ENCODE measurements at places on chromosomes 13 and 19. TPM values are rescaled to one million over a fixed set of nuclear protein-coding genes. Genes with fewer than 3 reads are reported as not detected.

GRCh38 chr13:111460548-111461444 is 140.4 kb downstream of the TEX29 start:
- H3K36me3 ChIP-seq = no peaks in the 10 kb centered on the region
- no peak for DNase-seq
- no peak overlapping the region for H3K27ac ChIP-seq

GRCh38 chr19:35756377-35757230 is at the start of gene HSPB6:
Gene HSPB6, minus strand, starts transcription at chr19:35757029. Its CDS starts 21 bp downstream, at chr19:35757008.
- peaks cover 32% of the 10 kb centered on the region for H3K4me1 ChIP-seq
- peak within 1 kb of the TSS; percentile 84 for H3K27ac ChIP-seq
- H3K27me3 ChIP-seq = no peaks in the 10 kb centered on the region
- DNase-seq = peak; percentile 93
- peak within 1 kb of the TSS; percentile 76 for H3K4me3 ChIP-seq
- H3K36me3 ChIP-seq = peaks cover 37% of the 10 kb centered on the region

DNA sequence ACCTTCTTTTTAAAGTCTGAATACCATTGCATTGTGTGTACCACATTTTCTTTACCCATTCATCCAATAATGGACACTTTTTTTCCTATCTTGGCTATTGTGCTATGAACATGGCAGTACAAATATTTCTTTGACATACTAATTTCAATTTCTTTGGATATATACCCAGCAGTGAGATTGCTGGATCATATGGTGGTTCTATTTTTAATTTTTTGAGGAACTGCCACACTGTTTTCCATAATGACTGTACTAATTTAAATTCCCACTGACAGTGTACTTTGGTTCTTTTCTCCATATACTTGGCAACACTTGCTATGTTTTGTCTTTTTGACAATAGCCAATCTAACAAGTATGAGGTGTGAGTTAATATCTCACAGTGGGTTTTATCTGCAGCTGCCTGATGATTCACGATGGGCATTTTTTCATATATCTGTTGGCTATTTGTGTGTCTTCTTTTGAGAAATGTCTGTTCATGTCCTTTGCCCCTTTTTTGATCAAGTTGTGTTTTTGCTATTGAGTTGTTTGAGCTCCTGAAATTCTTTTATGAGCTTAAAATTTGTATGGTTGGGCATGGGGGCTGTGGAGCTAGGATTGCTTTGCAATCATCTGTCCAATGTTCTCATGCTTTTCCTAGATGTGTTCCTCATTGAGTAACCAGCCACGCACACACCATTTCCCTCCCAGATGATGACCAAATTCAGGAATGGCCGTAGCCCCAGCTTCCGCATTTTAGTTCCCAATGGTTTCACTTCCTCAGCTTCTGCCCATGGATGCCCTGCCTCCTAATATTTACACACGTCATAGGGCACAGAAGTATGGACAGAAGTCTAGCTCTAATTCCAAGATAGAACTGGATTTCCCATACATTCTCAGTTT is 380.0 kb upstream of the SGCG start:
- no peaks in the 10 kb centered on the region for H3K36me3 ChIP-seq
- no peaks in the 10 kb centered on the region for H3K27me3 ChIP-seq
- no peak for DNase-seq
- H3K27ac ChIP-seq = no peak overlapping the region
- H3K4me1 ChIP-seq = no peaks in the 10 kb centered on the region
- H3K4me3 ChIP-seq = peak overlapping the region; percentile 1

GRCh38 chr19:1676351-1677266 is 24.2 kb upstream of the TCF3 start:
- peaks cover 3% of the 10 kb centered on the region for H3K4me1 ChIP-seq
- DNase-seq = peak; percentile 58
- H3K27ac ChIP-seq = no peak overlapping the region
- H3K36me3 ChIP-seq = no peaks in the 10 kb centered on the region
- H3K27me3 ChIP-seq = peaks cover 30% of the 10 kb centered on the region

GRCh38 chr13:33634546-33634982 is 183.4 kb upstream of the RFC3 start:
- peak overlapping the region; percentile 52 for H3K4me3 ChIP-seq
- DNase-seq = peak; percentile 46
- H3K27ac ChIP-seq = no peak overlapping the region
- no peaks in the 10 kb centered on the region for H3K27me3 ChIP-seq
- no peaks in the 10 kb centered on the region for H3K36me3 ChIP-seq

DNA sequence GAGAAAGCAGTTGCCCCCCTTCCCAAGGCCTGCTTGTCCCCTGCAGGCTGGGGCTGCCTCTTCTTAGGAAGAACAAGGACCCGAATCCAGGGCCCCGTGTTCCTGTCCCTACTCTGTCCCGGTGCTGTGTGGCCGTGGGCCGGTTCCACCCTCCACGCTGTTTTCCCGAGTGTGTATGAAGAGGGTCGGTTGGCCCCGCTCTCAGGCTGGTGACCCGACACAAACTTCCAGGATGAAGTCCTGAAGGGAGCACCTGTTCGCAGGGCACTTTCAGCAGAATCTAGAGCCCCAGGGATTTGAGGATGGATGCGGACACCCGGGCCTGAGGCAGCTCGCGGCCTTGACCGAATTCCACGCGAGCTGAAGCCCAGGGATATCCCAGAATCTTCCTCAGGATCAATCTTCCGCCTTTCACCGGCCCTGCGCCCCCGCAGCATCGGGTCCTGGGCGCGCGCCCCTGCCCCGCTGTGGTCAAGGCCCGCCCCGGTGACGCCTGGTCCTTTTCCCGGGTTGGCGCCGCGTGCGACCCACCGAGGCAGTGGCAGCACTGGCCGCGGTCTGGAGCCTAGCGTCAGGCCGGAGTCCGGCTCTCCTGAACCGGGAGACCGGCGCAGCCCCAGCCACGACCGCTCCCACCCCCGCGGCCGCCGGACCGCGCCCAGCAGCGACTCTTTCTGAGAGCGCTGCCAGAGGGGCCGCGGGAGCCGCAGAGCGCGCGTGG is 528 bp upstream of the CHST8 start:
- no peak overlapping the region for H3K4me3 ChIP-seq
- H3K27ac ChIP-seq = no peak overlapping the region
- no peaks in the 10 kb centered on the region for H3K4me1 ChIP-seq
- peaks cover 47% of the 10 kb centered on the region for H3K27me3 ChIP-seq

DNA sequence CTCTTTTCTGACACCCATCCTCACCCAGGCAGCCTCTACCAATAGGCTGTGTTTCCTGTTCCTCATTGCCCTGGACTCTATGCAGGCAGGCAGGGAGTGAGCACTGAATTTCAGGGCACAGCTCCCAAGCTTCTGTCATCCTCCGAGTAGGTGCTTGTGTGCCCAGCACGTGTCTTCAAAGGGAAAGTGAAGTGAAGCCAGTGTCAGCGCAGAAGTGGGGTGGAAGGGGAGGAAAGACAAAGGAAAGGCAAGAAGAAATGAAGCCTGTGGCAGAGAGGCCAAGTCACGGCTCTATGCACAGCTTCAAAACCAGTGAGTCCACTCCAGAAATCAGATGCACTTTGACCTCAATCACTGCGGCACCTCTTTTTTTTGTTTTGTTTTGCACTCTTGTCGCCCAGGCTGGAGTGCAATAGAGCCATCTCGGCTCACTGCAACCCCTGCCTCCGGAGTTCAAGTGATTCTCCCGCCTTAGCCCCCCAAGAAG is 16.9 kb downstream of the CEBPA start:
- no peak overlapping the region for H3K4me3 ChIP-seq
- no peaks in the 10 kb centered on the region for H3K36me3 ChIP-seq
- peaks cover 3% of the 10 kb centered on the region for H3K27me3 ChIP-seq

- DNase-seq = peak; percentile 93
- H3K27ac ChIP-seq = no peak overlapping the region
- peaks cover 10% of the 10 kb centered on the region for H3K4me1 ChIP-seq
- H3K4me3 ChIP-seq = no peak overlapping the region
These were observed 1.0 kb upstream of the CGB7 start for GRCh38 chr19:49058562-49058961.

DNA sequence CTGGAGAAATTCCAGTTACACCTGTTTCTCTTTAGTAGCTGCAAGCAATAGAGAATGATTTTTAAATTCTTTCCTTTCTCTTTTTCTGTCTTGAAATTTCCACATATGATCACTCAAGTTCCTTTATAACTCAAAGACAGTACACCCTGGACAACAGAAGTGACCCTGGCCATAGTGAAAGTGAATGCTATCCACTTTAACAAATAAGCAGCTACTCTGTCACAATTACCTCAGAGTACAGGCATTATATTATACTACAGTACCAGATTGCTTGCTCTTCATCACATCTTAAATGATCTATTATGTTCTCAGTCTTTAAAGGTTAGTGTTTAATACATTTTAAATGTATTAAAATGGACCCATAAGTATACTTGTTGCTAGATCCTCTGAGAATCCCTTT is 136.2 kb downstream of the KLF12 start:
- no peak overlapping the region for H3K4me3 ChIP-seq
- H3K27me3 ChIP-seq = no peaks in the 10 kb centered on the region
- no peak overlapping the region for H3K27ac ChIP-seq
- H3K36me3 ChIP-seq = peaks cover 8% of the 10 kb centered on the region
- H3K4me1 ChIP-seq = no peaks in the 10 kb centered on the region
- DNase-seq = no peak

DNA sequence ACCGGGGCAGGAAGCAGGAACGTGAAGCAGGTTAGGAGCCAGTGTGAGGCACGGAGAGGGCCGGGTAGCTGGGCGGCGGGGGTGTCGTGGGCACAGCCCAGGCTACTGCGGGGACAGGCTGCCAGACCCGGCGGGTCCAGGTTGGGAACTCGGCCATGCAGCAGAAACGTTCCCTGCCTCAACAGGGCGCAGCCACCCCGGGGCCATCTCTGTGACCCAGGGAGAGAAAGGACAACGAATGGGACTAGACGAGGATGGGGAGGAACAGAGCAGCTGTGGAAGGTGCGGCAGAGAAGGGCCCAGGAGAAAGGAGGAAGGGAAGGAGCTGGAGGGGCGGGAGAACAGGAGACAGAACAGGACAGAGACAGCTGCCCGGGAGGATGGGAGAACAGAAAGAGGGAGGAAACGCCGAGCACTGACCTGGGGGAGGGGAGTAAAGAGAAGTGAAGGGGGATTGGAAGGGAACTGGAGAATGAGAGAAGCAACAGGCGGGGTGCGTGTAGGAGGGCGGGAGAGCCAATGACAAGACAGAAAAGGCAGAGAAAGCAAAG is 12.9 kb upstream of the GARIN5A start:
- no peaks in the 10 kb centered on the region for H3K36me3 ChIP-seq
- H3K27me3 ChIP-seq = peaks cover 26% of the 10 kb centered on the region
- H3K27ac ChIP-seq = no peak overlapping the region
- no peak overlapping the region for H3K4me3 ChIP-seq

DNA sequence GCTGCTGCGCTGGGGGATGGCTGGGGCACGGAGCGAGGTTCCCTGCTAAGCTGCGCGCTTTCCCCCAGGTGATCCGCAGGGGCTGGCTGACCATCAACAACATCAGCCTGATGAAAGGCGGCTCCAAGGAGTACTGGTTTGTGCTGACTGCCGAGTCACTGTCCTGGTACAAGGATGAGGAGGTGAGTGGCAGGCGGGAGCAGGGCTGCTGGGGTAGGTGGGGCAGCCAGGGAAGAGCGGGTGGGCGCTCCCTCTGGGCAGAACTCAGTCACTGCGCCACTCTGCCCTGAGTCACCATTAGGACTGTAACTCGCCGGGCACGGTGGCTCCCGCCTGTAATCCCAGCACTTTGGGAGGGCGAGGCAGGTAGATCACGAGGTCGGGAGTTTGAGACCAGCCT is 23.8 kb downstream of the TMED1 start:
- peak overlapping the region; percentile 53 for H3K27ac ChIP-seq
- H3K4me3 ChIP-seq = no peak overlapping the region
- no peak for DNase-seq
- no peaks in the 10 kb centered on the region for H3K27me3 ChIP-seq
- peaks cover 38% of the 10 kb centered on the region for H3K4me1 ChIP-seq
- peaks cover 59% of the 10 kb centered on the region for H3K36me3 ChIP-seq

- DNase-seq = no peak
- H3K27ac ChIP-seq = no peak overlapping the region
- H3K4me1 ChIP-seq = no peaks in the 10 kb centered on the region
- H3K27me3 ChIP-seq = no peaks in the 10 kb centered on the region
These were observed 1468.6 kb upstream of the SLC10A2 start for GRCh38 chr13:104534847-104535246.

DNA sequence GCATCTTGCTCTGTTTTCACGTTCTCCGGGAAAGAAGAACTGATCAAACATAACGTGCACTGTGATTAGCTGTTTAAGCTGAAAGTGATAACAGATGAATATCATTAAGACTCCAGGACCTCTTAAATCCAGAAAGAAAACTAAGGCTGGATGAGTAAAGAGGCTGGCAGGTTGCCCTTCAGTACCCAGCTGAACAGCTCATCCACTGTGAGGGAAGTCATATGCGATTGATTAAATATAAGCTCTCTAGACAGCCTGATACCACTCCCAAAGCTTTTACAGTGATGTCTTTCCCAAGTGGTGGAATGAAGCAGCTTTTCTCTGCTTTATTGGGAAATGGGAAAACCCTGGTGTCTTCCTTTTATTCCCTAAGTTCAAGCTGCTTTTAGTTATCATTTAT is 116.9 kb downstream of the EFNB2 start:
- no peaks in the 10 kb centered on the region for H3K36me3 ChIP-seq
- no peak overlapping the region for H3K27ac ChIP-seq
- peak overlapping the region; percentile 37 for H3K4me3 ChIP-seq
- DNase-seq = peak; percentile 90
- H3K27me3 ChIP-seq = no peaks in the 10 kb centered on the region

GRCh38 chr13:113991676-113992179 is 17.9 kb upstream of the C13orf46 start:
- no peak overlapping the region for H3K27ac ChIP-seq
- peaks cover 61% of the 10 kb centered on the region for H3K36me3 ChIP-seq
- H3K4me1 ChIP-seq = no peaks in the 10 kb centered on the region
- H3K4me3 ChIP-seq = no peak overlapping the region

DNA sequence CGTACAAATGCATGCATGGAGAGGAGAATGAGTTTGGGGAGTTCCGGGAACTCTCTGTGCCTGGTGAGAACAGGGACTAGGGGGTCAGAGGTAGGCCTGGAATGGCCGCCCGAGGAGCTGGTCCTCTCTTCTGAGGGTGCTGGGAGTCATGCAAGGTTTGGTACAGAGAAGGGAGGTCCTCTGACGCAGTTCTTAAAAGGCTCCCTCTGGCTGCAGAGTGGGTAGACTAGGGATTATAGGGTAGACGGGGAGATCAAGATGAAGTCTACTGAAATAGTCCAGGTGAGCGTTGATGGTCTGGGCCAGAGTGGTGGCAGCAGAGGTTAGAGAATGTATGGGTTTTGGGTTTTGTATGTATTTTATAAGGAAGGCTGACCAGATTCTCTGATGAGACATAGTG is 796 bp downstream of the ZNF304 start:
- H3K4me1 ChIP-seq = peaks cover 15% of the 10 kb centered on the region
- DNase-seq = no peak
- peaks cover 33% of the 10 kb centered on the region for H3K36me3 ChIP-seq
- peak overlapping the region; percentile 96 for H3K4me3 ChIP-seq
- peak overlapping the region; percentile 81 for H3K27ac ChIP-seq
- no peaks in the 10 kb centered on the region for H3K27me3 ChIP-seq

DNA sequence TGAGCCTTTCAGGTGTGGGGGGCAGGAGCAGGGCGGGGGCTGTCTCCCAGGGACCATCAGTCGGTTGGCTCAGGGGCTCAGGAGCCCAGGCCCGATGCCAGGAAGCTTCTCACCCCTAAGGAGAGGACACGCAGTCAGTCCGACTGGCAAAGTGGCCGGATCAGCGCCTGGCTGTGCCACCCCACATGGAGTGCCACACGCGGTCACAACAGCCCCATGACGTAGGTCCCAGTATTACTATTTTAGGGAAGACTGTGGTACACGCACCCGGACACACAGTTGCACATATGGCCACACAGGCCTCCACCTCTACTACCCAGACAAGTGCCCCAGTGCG is 29.3 kb upstream of the GRTP1 start:
- no peaks in the 10 kb centered on the region for H3K27me3 ChIP-seq
- H3K4me1 ChIP-seq = peaks cover 7% of the 10 kb centered on the region
- H3K4me3 ChIP-seq = peak overlapping the region; percentile 84
- no peak overlapping the region for H3K27ac ChIP-seq
- DNase-seq = peak; percentile 21

Gene EDNRB
- 0.29 TPM for total RNA-seq

Gene SPTBN4
- 0.72 TPM for total RNA-seq

Gene ZNF846
- 14.1 TPM for total RNA-seq

Gene KEAP1
- total RNA-seq = 64.8 TPM

Data from osteoblast (primary cell).